ENCODE measurements at places on chromosomes 4 and X.

DNA sequence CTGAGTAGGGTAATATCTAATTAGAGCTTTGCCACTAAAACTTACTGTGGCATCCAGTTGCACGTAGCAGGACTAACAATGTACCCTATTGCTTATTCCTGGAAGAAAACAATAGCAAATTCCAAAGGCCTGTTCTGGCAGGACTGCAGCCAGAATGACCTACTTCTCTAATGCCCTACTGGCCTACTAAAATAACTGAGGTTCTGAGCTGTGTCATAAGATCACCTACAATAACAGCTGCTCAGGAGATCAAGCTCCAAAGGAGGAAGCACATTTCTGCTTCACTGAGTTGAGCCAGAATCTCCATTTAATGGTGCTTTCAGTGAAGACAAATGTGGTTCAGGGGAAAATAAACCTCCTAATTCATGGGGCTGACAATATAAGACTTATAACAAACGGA lies 42.2 kb upstream of the CXCL8 start:
- peak; percentile 16 for DNase-seq

DNA sequence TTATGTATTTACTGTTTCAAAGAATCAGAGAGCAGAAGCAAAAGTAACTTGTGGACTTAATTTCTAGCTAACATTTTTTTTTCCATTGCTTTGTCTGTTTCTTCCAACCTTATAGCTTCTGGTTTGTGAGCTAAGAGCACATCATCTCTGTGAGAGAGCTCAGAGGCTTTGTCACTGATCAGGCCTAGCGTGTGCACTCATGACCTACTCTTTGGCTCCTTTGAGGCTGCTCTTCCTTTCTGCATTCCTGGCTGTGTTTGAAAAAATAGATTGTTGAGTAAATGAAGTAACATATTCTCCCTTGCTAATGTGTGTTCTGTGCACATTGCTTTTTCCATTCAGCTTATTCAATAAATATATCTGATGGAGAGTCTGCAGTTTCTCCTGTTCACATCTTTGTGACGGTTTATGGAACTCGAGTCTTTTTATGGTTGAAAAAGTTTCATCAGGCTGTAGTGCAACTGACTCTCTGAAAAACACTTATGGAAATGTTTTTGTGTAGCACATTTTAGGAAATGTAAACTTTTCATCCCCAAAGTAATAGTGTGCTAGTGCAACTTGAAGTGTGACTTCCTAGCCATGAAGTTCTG lies 133.0 kb downstream of the RAPGEF2 start:
- no peak for DNase-seq

DNA sequence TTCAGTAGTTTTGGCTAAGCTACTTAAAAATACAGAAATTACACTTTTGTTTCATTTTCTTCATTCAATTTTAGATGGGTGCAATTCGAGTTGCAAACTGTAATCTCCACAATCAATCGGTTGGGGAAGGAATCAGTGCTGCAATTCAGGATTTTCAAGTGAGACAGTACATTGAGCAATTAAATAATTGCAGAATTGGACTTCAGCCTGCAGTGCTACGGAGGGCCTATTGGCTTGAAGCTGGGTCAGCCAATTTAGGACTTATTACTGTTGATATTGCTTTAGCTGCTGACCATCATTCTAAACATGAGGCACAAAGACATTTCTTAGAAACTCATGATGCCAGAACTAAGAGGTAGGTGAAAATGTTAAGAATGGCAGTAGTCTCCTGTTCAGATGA lies 77.7 kb downstream of the BLTP1 start:
- no peak for DNase-seq

DNA sequence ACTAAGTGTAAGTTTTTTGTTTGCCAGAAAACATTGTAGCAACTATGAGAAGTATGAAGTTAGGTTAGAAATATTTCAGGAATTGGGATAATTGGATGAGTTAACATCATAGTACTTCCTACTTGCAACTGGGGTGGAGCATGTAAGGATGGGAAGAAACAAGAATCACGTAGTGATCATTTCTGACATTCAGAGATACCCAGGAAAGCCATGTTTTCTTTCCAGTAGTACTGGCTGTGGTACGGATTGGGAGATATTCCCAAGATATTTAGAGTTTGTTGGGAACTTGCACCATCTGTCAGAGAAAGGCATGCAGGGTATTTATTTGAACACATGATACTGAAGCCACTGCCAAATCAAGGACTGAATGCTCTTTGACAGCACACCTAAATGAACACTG lies 87.6 kb upstream of the SLC4A4 start:
- DNase-seq, result no peak

- DNase-seq, result no peak
Measured at GRCh38 chrX:39492497-39493162, 605.1 kb downstream of the BCOR start.

DNA sequence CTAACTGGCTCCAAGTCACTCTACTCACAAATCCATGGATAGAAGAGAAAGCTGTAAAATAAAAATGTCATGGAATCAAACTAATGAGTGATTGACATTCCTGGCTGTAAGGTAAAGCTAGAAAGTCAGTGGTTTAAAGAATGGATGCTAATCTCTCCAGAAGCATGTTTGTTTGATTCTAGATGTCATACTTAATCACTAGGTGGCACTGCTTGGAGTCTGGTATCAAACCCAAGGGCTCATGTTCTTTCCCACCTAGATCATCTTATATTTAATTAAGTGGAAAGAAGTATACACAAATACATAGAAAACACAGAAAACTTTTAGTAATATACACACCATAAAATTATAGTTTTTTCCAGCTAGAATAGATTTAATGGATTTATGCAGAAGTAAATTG lies 2666.6 kb downstream of the PCDH7 start:
- no peak for DNase-seq

DNA sequence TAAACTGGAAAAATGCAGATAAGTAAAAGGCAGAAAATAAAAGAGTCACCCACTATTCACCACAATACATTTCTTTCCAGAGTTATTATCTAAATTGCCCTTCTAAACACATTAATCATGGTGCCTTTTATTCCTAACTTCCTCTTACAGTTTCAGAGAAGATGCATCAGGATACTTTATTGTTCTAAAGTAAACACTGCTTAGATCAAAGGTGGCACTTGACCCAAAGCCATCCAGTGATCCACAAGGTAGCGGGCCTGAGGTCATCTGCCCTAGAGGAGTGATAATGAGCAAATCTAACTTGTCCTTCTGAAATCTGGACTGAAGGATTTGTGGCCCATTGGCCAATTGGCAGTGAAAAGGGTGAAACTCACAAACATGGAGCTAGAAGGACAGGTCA lies 12.0 kb upstream of the TMEM154 start:
- DNase-seq, result no peak

All from gastrocnemius medialis (tissue), 4 donors.